ENCODE measurements at places on chromosomes 11 and 22.

- DNase-seq: no peak
Observed at GRCh38 chr22:29768052-29768693, 1.0 kb downstream of the UQCR10 start.

DNA sequence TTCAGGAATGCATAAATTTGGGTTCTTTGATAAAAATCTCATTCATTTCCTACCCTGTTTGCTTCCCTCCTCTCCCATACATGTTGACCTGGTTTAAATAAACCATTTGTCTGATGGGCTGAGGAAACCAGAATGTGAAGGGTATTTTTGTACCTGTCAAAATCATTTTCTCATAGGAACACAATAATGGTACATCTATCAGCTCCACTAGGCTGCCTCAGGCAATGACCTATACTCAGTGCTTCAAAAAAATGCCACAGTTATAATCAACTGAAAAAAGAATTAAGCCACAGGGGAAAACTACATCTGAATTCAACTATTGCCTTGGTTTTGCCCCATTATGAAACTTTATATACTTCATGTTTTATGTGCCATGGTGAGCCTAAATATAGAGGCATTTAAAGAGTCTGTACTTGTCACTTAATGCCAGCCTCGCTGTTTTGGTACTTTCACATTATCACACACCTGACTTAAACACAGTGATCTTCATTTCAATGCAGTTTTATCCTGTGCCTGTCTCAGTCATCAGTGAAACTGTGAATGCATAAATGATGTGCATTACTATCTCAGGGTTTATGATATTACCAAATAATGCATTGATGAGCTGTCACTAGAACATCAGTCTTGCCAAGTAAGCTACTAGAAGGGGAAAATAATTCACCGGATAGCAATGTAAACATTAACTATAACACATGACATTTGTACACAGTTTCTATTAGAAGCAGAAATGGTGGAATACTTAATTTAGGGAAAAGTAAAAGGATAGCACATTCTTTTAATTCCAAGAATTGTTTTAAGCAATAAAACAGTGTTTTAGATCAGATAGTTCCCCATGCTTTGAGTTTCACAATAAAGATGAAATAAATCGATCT lies 92.7 kb downstream of the MSANTD4 start:
- no peak for DNase-seq

DNA sequence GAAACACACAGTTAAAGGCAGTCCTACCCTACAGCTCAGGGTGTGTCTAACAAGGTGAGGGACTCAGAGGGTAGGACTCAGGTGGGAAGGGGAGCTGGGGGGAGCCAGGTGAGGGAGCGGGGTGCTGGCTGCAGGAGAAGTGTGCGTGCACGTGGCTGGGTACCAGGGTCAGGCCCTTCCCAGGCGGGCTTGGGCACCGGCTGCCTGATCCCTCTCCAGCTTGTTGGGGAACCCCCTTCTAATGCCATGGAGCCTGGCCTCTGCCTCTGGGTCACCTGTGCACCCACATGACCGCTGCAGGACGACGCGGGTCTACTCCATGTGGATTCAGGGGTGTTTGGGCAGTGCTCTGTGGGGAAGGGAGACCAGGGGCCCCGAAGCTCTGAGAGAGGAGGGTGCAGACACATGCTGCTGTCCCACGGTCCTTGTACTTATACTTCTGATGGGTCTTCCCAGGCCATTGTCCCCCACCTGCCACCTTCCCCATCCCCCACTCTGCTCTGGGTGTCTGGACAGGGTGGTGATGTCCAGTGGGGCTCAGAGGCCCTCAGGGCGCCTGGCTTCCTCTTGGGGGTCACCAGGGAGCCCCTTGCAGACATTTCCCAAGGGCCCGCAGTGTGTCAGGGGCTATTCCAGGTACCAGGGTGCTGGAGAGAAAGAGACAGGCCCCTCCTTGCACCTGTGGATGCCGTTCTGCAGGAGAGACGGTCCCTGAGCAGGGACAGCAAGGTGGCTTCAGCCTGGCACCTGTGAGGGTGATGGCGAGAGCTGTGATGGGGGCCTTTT lies 10.4 kb upstream of the MRGPRD start:
- DNase-seq: no peak

DNA sequence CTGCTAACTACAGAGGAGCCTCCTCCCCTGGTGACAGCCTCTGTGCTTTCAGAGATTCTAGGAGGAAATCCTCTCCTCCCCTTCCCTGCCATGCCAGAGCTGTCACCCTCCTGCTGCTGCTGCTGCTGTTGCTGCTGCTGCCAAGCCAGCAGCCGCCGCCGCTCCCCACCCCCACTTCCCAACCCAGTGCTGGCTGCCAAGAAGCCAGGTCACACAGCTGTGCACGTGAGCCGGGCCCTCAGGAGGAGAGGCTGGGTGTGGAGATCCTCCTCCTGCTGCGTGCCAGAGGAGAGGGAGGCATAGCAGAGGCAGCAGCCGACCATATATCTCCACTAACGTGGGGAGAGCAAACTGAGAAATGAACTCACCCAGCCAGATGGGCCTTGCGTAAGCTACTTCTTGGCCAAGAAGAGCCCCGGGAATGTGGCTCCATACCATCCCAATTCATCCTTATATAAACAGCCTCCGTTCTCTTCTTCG lies 12.4 kb downstream of the CRY2 start:
- DNase-seq: no peak

DNA sequence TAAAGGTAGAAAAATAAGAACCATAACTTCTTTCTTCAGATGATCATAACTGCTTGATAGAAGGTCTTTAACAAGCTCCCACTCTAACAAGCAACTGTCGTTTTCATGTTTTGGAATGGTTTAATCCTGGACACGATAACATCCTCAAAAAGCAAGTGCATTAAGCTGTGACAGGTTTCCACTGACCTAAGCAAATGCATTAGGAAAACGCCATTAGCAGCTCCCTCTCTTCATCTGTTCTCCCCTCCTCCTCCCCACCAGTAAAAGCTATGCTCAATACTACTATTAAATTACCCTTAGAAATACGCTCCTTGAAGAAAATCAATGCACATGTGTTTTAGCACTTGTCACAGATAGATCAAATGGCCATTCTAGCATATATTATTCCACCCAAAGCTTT lies 729.4 kb downstream of the OPCML start:
- no peak for DNase-seq

- no peak for DNase-seq
Observed at GRCh38 chr11:121671283-121672168, 218.8 kb upstream of the SORL1-AS1 start.

- no peak for DNase-seq
Observed at GRCh38 chr11:15835788-15836411, 520.4 kb downstream of the SOX6 start.

GRCh38 chr11:34525098-34525497 lies 11.5 kb upstream of the ELF5 start:
- no peak for DNase-seq

GRCh38 chr11:68099057-68099456 lies 22.1 kb downstream of the CHKA start:
- no peak for DNase-seq

- no peak for DNase-seq
Observed at GRCh38 chr11:35323076-35323868, 96.1 kb downstream of the SLC1A2 start.

DNA sequence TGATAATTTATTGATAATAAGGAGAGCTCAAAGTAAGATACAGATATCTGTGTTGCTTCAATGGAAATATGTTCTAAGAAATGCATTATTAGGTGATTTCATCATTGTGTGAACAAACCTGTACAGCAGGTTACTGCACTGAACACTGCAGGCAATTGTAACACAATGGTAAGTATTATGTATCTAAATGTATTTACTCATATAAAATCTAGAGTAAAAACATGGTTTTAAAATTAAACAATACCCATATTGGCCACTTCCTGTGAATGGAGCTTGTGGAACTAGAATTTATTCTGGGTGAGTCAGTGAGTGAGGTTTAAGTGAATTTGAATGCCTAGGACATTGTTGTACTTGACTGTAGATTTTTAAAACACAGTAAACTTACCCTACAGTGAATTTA lies 722.9 kb upstream of the RAG2 start:
- no peak for DNase-seq

GRCh38 chr11:1009991-1010390 lies 26.5 kb downstream of the MUC6 start:
- DNase-seq: no peak

- DNase-seq: no peak
Observed at GRCh38 chr22:49738566-49738965, 89.1 kb downstream of the BRD1 start.

GRCh38 chr11:114060392-114061047 lies 1.0 kb downstream of the ZBTB16 start:
- DNase-seq: no peak

DNA sequence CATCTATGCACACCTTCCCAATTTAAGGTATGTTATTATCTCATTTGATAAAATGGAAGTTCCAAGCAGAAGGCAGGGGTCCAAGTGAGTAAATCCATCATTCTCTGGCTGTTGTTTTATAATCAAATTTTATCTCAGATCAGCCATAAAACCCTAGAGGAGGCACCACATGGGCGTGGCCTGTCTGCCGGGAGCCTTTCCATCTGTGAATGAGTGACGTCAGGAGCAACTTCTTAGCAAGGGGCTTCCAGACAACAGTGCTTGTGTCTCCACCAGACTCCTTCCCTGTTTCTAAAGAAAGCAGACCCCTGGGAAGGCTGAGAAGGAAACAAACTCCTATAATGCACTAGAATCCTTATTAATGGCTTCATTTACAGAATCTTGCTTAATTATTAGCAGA lies 13.5 kb downstream of the SEZ6L start:
- DNase-seq: no peak

Data from stimulated activated CD4-positive, alpha-beta T cell treated with anti-CD3 and anti-CD28 coated beads, Interleukin-1b, Interleukin-23, amount 100 ng/mL, for 1 hour (primary cell).